ENCODE measurements at places on chromosomes 16 and 17.

DNA sequence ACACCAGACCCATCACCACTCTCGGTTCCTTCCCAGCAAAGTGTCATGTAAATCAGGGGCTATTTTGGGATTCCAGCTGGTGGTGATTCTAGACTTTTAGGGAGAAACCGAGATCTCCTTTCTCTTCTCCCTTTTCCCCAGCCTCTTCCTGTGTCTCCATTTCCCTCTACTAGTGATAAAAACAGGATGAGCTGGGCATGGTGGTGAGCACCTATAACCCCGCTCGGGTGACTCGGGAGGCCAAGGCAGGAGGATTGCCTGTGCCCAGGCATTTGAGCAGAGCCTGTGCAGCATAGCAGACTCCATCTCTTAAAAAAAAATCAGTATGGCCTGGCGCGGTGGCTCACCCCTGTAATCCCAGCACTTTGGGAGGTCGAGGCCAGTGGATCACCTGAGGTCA lies 6.1 kb downstream of the TBX21 start:
- DNase-seq, result no peak

DNA sequence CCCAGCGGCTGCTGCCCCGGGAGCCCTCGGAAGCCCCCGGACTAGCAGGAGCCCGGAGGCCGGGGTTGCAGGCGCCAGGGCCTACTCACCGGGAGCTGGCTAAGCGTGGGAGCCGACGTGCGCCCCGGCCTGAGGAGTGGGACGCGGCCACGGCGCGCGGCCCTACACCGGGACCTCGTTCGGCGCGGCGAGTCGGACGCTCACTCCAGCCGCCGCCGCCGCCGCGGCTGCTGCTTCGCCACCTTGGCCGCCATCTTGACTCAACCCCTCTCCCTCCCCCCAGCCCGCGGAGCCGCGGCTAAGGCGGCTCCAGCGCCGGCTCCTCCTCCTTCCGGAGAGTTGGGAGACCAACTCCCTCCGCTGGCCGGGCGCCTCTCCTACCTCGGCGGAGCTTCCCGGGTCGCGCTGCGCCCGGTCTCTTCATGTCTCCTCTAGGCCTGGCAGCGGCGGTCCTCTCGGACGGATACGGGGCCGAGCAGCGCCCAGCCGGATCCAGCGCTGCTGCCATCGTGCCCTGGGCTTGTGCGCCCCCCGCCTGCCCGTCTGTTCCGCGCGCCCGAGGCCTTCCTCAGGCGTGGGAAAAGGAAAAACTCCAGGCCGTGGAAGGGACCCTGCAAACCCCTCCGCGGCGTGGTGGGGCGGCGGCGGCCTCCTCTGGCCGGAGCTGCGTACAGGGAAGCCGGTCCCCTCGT lies at the start of gene NCOR1:
TSS of gene NCOR1 (minus strand) at position 262 of the 692 bp plus-strand sequence. CDS start 20,965 bp downstream, outside the sequence.
- DNase-seq, result peak; percentile 79

- no peak for DNase-seq
Observed at GRCh38 chr16:20944861-20945574, 44.4 kb downstream of the LYRM1 start.

- DNase-seq, result no peak
Observed at GRCh38 chr17:42472709-42473521, 14.2 kb downstream of the ATP6V0A1 start.

DNA sequence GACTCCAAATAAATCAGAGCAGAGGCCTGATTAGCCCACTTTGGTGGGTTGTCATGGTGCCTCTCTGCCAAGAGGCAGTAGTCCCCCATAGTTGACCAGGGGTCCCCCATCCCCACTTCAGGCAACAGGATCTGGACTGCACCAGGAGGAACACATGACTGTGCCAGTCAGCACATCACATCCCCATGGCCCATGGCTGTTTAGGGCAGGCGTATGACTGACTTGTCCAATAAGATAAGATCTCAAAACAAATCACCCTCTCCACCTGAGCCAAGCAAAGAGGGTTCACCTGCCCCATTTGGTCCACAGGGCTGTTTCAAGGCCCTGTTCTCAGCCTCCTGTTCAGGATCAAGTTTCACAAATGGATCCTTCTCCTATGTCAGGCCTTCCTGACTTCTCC lies 93.3 kb downstream of the C16orf78 start:
- DNase-seq, result no peak

DNA sequence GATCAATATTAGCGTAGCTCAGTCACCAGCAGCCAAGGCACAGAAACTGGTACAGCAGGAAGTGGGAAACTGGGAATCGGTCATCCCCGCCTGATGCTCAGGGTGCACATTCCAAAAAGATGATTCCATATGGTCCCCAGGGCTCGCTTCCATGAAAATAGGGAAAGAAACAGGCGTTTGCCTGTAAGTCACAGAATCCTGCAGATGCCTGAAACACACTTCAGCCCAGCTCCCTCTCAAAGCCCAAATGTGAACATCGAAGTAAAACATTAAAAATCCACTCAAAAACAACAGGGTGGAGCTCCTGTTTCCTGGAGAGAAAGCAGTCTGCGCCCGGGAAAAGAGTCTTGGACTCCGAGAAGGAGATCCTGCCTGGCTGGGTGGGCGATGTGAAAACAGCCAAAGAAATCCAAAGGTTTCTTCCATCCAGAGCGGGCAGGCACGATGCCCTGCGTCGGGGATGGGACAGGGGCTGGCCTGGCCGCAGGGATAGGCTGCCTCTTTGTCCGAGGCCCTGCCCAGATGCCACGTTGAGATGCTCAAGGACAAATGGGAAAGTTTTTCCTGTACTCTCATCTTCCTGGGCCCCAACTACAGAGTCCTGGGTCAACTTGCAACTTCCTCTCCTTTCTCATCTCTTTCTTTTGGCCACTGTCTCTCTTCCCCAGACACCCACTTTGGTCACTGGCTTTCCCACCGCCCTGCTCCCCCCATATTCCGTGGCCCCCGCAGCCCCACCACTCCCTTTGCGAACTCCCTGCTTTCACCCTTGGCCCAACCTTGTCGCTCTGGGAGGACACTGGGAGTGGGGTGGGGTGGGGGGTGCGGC lies 743 bp downstream of the WIPI1 start:
- no peak for DNase-seq

DNA sequence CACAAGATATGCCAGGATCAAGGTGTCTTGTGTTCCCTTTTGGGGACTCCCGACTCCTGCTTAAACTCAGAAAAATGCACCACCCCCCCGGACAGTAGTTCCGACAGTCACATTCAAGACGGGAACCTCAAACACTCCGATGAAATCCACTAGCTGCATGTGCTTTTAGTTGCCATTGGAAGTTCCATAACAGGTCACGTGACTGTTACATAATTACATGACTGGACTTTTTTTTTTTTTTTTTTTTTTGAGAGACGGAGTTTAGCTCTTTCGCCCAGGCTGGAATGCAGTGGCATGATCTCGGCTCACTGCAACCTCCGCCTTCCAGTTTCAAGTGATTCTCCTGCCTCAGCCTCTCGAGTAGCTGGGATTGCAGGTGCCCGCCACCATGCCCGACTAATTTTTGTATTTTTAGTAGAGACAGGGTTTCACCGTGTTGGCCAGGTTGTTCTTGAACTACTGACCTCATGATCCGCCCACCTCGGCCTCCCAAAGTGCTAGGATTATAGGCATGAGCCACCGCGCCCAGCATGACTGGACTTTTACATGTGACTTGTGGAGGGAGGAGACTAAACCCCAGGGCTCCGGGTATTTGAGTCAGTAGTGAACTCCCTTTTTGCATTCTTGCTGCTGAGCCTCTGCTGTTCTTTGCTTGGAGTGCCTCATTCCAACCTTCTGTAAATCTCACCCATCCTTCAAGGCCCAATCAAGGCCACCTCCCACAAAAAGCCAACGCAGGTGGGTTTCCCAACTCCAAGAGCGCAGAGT lies 1.6 kb downstream of the SIRT7 start:
- DNase-seq, result no peak

DNA sequence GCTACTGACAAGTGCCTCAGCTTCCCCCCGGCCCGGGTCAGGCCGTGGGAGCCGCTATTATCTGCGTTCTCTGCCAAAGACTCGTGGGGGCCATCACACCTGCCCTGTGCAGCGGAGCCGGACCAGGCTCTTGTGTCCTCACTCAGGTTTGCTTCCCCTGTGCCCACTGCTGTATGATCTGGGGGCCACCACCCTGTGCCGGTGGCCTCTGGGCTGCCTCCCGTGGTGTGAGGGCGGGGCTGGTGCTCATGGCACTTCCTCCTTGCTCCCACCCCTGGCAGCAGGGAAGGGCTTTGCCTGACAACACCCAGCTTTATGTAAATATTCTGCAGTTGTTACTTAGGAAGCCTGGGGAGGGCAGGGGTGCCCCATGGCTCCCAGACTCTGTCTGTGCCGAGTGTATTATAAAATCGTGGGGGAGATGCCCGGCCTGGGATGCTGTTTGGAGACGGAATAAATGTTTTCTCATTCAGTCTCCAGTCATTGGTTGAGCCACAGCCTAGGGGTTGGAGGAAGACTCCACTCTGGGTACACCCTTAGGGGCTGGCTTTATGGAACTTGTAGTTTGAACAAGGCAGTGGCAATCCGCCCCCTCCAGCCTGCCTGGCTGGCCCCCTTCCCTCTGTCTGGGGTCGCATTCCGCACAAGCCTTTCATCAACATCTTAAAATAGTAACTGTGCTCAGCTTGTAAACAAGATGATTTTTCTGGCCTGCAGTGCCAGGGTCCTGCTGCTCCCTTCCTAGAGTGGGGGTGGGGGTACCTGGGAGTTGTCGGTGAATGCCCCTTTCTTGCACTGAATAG lies 4.1 kb downstream of the SYNGR2 start:
- no peak for DNase-seq

- DNase-seq, result no peak
Observed at GRCh38 chr17:33797181-33797580, 457.9 kb upstream of the CCL2 start.

GRCh38 chr16:50368410-50369132 lies at the start of gene BRD7:
Gene BRD7, minus strand, starts transcription at chr16:50368988. Its CDS starts 214 bp downstream, at chr16:50368774.
- peak; percentile 62 for DNase-seq

- DNase-seq, result no peak
Observed at GRCh38 chr16:9755081-9755480, 427.1 kb downstream of the GRIN2A start.

GRCh38 chr16:56888806-56889205 lies 23.8 kb downstream of the SLC12A3 start:
- no peak for DNase-seq

- no peak for DNase-seq
Observed at GRCh38 chr17:49881054-49881402, 33.2 kb upstream of the TAC4 start.

GRCh38 chr16:50699326-50700159 lies 6.1 kb downstream of the NOD2 start:
- DNase-seq, result no peak

DNA sequence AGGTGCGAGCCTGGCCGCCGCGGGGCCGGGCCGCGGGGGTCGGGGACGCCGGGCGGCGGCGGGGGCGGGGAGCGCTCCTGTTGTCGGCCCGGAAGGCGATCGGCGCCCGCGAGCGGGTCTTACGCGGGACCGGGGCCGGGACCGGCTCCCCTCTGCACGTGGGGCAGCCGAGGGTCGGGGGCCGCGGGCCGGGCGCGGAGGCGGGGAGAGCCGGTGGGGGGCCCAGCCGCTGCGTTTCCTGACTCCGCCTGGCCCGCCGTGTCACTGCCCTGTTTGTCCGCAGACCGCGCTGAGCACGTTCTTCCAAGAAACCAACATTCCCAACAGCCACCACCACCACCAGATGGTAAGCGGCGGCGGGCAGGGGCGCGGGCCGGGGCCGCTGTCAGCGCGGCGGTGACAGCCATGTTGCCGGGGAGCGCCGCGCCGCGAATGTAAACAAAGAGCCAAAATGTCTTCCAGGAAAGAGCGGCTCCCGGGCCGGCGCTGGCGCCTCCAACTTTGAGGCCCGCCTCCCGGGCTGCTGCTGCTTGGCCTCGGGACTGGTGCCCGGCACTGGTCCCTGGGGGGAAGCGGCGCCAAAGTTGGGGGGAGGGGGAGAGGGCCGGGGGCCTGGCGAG lies 586 bp downstream of the UBALD2 start:
- peak; percentile 50 for DNase-seq

- DNase-seq, result no peak
Observed at GRCh38 chr16:85975451-85975981, 76.6 kb downstream of the IRF8 start.

- DNase-seq, result no peak
Observed at GRCh38 chr16:48479955-48480354, 94.7 kb upstream of the SIAH1 start.

DNA sequence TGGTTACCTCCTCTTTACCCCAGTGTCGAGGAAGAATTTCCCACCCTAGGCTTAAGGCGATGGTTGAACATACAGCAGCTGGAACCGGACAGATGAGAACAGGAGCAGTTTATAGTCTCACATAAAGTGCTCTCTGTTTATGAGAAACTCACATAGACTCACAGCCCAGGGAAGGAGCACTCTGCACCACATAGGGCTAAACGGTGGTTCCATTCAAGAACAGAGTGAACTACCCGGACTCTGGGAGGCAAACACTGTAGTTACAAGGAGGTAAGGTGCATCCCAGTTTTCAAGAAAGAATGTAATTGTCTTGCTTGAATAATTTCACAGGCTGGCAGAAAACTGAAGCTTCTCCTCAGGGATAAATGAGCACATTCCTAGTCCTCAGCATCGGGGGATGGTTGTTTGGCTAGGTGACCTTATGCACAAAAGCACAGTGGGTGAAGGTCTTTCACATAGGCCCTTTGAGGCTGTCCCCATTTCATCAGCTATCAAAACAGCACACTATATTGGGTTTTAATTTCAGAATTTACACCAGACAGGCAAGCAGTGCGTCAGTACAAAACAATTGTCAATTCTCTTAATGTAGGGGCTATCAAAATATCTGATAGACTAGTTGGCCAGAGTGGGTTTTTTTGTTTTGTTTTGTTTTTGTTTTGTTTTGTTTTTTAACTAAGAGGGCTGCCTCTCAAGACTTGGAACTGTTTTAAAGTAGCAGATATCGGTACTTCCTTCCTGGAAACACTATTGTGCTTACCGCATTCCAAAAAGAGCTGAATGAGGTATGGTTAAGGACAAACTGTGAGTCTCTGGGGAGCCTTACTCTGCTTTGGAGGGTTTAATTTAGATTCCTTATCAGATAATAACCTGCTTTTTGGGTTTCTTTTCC lies 918.1 kb upstream of the CDH8 start:
- DNase-seq, result no peak

- DNase-seq, result no peak
Observed at GRCh38 chr17:39400547-39401411, 647 bp downstream of the FBXL20 start.

DNA sequence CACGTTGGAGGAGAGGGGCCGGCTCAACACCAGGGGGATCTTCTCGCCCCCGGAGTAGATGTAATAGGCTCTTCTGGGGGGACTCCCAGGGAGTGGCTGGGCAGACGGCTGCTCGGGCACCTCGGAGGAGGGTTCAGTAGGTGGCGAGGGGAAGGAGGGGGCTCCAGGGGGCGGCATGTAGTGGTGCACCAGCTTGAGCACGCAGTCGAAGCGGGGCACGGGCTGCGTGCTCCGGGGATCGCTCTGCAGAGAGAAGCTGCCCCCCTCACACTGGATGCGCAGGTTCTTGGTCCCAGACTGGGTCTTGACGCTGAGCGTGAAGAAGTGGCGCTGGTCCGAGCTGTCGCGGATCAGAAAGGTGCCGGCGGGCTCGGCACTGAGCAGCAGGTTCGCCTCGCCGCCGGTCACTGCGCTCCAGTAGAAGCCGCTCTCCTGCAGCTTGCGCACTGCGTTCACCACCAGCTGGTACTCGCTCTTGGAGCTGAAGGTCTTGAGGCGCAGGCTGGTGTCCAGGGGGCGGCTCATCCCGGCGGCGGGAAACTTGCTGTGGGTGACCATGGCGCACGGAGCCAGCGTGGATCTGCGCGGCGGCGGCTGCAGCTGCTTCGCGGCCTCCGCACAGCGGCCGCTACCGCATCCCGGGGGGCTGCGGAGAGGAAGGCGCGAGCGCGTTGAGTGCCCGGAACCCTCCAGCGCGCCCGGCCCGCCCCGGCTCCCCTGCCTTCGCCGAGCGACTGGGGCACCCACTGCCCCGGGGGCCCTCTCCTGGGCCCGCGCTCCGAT lies 1.1 kb downstream of the SOCS3 start:
- DNase-seq, result no peak

GRCh38 chr17:21127509-21128077 lies 829 bp downstream of the DHRS7B start:
- DNase-seq, result no peak

Measured in effector CD8-positive, alpha-beta T cell (primary cell).